ENCODE measurements at places on chromosomes 7 and 10.

GRCh38 chr7:31958226-31958625 lies 112.0 kb downstream of the PDE1C start:
- no peak for DNase-seq

DNA sequence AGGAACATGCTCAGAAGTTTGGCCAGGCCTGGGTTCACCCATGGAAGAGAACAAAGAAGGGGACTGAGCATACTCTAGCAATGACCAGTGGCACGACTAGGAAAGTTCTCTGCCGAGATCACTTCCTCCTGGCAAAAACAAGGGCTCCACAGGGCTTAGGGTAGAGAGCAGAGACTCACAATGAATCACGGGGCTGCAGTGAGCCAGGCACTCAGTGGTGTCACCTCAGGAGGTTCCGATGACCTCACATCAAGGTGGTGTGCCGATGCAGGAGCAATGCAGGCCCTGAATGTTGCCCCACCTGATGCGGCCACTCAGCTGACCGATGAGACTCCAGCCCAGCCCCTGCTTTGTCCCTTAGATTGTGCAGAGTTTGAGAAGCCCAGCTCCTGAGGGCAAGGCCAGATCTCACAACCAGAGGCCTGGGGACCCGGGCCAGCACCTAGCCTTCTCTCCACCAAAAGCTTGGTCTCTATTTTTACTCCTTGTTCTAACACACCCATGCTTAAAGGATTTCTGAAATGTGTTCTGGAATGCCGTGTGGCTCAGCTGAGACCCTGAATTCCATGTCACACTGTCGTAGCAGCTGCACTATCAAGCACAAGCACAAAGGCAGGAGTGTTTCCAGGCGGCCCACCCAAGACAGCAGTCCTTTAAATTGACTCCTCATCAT lies 60.9 kb downstream of the COBL start:
- DNase-seq, result no peak

GRCh38 chr10:5568984-5569383 lies 44.2 kb downstream of the CALML3 start:
- DNase-seq, result no peak

DNA sequence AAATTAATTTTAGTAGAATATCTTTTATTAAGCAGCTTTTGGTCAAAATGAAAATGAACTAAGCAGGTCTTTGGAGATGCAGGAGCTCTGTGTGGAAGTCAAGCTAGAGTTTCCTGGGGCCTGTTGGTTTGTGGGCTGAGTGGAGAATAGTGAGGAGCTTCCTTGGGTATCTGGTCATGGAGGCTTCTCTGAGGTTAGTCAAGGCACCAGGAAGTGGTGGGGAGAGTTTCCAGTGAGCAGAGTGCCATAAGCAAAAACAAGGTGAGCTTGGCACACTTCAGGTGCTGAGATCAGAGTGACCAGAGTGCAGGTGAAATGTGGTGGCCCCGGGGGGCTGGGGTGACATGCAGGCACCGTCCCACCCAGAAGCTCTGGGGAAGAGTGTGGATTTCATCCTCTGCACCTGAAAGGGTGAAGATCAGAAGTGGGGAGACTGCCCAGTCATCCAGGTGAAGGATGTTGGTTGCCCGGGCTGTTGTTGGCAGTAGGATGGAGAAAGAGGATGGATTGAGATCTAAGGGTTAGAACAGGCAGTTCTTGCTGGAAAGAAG lies 77.4 kb downstream of the WDR37 start:
- DNase-seq, result no peak

DNA sequence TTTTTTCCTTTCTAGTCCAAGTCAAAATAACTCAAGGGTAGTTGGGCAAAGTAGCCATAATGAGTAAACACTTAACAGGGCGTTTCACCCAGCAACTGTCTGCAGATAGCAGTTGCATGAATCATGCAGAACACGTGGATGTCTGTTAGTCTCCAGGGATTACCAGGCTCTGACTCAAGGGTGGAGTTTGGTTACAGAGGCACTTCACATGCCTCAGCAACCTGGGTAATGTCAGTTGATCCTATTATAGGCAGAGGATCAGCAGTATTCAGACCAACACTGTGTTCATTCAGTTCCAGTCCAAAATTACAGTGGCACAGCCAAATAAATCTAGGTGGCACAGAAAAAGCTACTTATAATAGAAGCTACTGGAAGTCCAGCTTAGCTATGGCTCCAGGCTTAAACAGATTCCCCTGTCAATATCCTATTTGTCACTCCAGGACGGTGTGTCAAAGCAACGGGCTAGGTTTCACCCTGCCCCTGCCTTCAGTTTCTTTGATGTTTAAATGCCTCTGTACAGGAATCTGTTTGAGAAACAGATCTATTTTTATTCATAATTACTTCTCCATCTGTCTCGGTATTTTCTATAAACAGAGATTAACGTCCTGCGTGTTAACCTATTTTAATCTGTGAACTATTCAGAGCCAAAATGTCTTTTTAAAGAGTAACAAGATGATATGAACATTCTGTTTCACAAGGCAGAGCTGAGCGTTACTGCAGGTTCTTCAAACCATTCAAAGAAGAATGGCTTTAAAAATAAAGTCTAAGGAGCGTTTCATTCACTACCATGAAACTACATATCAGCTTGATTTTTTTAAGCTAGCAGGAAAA lies 162.6 kb upstream of the AKR1E2 start:
- DNase-seq, result no peak

DNA sequence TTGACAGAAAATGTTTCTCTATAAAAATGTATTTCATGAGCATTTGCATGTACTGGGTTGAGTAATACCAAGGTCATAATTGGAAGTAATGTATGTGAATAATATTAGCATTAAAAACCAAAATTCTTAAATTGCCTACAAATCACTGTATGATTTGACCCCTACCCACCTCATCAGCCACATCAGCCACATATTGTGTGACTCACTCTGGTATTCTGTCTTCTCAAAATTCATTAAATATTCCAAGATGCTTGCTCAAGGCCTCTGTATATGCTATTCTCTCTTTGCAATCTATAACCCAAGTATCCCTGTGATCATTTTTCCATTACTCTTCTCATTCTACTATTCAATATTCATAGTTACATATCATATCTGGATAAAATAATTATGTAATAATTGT lies 21.4 kb downstream of the POT1 start:
- no peak for DNase-seq

GRCh38 chr7:77484785-77485184 lies 52.3 kb upstream of the PTPN12 start:
- DNase-seq, result no peak

- DNase-seq, result no peak
Observed at GRCh38 chr7:73976761-73977618, 51.0 kb upstream of the ELN start.

DNA sequence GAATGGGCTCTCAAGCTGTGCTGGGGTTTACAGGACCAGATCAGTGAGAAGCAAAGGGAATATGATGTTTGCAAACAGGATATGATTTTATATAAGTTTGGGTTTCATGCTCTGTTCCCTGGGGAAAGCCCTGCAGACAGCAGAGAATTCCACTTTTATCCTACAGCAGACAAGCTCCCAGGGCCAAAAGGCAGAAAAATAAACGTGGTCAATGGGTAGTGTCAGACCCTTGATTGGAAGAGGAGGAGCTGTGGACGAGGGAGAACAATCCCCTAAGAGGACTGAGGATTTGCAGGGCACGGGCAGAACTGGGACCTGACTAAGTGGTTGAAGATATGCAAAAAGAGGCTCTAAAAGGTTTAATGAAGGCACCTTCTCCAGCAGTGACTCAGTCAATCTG lies 275.3 kb downstream of the HDAC9 start:
- DNase-seq, result no peak

- DNase-seq, result no peak
Observed at GRCh38 chr7:12554872-12555271, 15.6 kb upstream of the SCIN start.

DNA sequence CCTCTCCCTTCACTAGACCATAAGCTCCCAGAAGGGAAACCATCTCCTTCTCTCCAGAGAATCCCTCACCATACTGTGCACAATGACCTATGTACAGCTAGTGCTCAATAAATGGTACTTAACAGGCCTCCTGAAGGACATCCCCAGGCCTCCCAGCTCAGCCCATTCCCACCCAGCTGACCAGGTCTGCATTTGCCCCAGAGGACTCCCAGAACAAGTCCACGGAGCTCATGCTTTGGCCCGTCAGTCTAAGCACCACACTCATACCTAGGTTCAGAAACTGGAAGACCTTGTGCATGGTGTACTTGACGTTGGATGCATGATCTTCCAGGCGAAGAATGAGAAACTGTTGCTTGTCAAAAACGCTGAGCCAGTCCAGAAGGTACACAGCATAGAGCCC lies 81.3 kb downstream of the CHST15 start:
- DNase-seq, result no peak

DNA sequence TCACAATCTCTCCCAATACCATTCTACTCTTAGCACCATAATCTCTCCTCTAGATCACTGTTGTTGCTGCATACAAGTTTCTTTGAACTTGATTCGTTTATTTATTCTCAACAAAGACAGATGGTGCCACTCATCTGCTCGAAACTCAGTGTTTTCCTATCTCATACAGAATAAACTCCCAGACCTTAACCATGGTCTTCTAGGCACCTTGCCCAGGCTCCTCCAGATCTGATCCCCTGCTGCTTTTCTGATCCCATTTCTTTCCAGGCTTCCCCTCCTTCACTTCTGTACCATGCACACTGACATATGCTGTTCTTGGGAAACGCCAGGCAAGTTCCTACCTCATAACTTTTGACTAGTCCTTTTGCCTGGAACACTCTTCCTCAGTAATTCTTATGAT lies 645.7 kb downstream of the DNAJB9 start:
- DNase-seq, result no peak
